Right lobe of liver (tissue), 6 donors: ENCODE measurements at places on chromosomes 7 and 10. TPM values are rescaled to one million over a fixed set of nuclear protein-coding genes. Genes with fewer than 3 reads are reported as not detected.
A peak's percentile ranks its signal among the peaks of the same experiment; 100 is the strongest.

Gene PLEKHS1
- total RNA-seq = not detected

Gene GRM8
- 1.1 TPM for total RNA-seq

Gene LHPP
- total RNA-seq = 25.0 TPM

Gene ADAM8
- total RNA-seq = 4.4 TPM

DNA sequence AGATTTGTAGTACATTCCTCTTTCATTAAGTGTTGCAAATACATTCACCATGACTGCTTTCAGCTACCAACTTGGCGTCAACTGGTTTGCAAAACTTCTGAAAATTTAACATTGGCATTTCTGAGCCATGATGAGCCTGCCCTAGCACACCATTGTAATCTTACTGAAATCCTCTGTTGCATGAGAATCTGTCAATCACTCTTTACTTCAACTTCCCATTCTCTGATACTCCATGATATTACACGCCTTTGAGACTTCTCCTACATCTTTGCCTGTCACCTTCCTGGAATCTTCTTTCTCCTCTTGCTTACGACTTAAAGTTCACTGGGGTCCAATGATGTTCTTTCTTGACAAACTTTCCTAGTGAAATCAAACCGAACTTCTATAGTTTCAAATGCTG lies 32.2 kb downstream of the EBLN1 start:
- DNase-seq = no peak

DNA sequence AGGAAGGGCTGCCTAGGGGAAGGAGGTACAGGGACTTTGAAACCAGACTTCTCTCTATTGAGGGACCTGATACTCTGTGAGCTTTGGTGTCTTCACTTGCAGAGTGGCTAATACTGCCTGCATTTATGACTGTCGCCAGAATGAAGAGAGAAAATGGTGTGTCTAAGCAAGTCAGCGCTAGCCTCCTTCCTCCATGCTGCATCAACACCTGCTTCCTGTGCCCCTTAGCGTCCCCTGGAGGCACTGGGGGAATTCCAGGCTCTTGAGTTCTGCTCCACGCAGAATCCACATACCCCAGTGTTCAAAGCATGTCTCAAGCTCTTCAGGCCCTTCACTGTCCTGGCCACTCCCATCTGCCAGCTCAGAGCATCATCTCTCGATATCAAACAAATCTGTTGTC lies 140.5 kb downstream of the PKD1L1 start:
- DNase-seq = no peak

- peak; percentile 64 for DNase-seq
Observed at GRCh38 chr10:110530131-110530831, 32.6 kb downstream of the DUSP5 start.

DNA sequence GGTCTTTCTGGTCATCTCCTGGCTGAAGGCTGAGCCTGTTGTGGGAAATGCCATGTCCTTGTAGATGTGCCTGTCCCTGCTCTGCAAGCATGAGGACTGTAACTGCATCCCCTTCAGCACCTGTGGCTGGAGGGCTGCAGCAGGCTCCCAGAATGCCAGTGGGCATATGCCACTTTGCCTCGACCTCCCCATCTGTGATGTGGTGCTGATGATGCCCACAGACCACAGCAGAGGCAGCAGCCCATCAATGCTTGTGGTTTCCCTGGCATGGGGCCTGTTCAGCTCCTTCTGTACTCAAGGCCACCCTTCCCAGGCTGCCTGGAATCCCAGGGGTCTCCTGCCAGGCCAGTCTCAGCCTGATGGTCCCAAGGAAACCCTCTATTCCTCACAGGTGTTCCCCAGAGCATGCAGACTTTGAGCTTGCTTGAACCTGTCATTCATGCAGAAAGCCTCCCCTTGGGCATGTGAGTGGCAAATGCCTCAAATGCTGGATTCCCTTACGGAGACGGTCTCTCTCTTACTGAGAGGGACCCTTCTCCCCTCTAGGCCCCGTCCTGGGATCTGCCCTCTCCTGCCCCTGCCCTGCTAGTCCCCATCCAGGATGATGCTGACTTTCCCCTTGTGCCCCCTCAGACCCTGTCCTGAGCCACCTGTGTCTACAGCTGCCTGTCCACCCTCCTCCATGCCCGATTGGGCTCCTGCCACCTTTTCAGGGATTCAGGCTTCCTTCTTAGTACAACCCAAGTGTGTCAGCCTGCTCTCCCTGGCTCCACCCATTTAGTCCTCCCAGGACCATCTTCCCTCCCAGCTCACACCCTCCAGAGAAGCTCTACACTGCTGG lies 50.9 kb upstream of the ANTXRL start:
- peak; percentile 39 for DNase-seq

- no peak for DNase-seq
Observed at GRCh38 chr10:49549640-49550346, 10.9 kb upstream of the ERCC6 start.

DNA sequence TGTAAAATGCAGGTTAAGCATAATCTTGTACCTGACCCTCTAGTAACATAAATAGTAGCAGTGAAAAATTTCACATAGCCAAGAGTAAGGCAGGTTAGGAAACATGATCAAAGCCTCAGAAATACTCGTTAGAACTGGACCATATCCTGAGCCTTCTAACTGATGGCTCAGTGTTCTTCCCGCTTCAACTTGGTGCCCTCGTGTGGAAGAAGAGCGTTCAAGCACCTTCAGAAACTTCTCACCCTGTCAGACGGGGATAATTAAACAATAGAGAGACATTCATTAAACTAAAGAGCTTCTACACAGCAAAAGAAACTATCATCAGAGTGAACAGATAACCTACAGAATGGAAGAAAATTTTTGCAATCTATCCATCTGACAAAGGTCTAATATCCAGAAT lies 124.5 kb downstream of the MYOF start:
- no peak for DNase-seq

DNA sequence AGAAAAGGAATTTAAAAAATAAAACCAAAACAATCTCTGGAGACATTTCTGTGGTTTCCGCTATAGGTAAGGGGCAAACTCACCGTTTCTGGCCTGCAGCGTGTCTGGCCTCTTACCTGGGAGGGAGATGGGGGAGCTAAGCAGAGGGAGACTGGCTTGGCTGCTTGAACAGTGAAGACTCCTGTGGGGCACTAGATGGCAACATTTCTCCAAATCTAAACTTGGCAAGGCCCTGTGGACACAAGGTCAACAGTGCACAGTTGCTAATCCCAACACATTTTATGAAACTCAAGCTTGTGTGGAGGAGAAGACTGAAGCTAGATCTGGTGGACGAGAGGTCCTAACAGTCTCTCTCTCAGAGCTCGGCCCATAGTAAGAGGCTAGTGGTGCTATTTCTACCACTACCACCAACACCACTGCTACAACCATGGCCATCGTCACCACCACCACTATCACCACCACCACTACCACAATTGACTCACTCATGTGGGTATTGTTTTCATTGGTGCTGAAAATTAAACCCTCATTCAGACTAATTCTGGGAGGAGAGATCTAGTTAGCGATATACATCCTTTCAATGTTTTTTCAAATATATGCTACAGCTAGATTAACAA lies 28.4 kb upstream of the CDHR3 start:
- no peak for DNase-seq

GRCh38 chr10:53029449-53029848 lies 256.9 kb upstream of the MBL2 start:
- DNase-seq = no peak

DNA sequence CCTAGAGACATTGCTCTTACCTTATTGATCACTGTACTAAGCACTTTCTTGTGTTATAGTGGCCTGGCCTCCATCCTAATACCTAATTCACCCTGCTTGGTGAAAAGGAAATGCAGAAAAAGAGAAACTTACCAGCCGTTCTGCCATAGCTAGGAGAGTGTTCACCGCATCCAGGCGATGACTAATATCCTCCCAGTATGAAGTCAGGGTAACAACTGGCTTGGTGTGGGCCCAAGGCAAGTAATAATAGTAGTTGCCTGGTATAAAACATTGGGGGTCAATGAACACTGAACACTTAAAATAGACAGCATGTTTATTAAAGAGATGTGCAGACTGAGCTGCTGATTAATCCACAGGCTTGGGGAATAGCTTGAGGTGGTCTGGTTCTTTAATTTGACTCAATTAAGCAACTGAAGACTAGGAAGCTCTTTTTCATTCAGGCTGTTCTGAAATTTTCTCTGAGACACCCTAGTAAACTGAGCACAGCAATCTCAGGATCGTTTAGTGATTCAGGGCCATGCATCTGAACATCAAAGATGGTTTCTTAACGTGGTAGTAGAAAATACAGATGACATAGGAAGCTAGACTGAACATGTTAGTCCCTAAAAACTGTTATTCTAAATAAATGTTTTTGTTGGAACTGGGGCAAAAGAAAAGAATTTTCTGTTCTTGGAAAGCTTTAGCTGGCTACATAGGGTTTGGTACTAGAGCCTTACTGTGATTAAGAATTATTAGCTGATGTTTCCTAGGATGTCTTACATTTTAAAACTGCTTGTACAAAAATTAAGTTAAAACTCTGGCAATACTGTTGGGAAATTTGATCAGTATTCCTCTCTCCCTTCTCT lies 102.2 kb downstream of the MYOF start:
- no peak for DNase-seq

GRCh38 chr10:75508239-75508813 lies 76.9 kb downstream of the LRMDA start:
- no peak for DNase-seq

DNA sequence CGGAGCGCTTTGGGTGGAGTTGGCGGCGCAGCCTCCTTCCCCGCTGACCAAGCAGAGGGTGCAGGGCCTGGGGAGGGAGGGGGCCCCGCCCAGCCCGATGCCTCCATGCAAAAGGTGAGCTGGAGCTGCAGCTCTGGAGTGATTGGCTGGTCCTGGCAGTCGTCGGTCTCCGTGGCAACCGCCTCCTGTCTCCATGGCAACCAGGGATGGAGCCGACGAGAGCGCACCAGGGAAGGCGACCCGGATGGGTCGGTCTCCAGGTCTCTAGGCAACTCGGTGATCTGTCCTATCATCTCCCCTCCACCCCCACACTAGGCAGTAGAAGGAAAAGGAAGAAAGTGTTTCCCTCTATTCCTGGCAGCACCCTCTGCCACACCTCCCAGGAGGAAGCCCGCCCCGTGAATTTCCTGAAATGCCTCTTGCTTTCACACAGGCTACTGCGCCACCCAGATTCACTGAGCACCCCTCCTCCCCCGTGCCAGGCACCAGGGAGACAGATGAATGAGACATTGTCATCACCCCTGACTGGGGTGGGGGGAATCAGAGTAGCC lies 647 bp upstream of the NACAD start:
- DNase-seq = no peak

DNA sequence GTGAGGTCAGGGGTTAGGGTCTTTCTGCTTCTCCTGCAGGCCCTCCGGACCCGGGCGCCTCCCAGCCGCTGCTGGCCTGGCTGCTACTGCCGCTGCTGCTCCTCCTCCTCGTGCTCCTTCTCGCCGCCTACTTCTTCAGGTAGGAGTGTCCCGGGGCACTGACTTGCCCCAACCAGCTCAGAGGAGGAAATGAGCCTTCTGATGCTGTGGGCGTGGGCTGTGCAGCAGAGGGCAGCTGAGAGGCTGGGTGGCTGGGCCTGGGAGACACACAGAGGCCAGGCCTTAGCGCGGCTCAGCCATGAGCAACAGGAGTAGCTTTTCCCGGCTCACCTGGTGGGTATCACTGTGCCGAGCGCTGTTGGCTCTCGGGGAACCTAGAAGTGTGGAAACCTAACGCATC lies 78.9 kb downstream of the MKI67 start:
- peak; percentile 72 for DNase-seq

DNA sequence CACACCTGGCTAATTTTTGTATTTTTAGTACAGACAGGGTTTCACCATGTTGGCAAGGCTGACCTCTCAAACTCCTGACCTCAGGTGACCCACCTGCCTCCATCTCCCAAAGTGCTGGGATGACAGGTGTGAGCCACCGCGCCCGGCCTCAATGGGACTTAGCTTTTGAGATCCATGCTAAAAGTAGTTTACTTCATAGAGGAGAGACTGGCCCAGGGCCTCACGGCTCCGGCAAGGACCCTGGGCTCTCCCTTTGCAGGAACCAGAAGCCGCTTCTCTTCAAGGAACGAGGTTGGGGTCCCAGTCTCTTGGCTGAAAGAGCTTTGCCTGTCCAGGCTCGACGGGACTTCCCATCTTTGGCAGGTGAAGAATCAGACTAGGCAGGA lies 30.1 kb upstream of the DNAAF5 start:
- DNase-seq = no peak
